ENCODE measurements at places on chromosomes 6 and 20.

DNA sequence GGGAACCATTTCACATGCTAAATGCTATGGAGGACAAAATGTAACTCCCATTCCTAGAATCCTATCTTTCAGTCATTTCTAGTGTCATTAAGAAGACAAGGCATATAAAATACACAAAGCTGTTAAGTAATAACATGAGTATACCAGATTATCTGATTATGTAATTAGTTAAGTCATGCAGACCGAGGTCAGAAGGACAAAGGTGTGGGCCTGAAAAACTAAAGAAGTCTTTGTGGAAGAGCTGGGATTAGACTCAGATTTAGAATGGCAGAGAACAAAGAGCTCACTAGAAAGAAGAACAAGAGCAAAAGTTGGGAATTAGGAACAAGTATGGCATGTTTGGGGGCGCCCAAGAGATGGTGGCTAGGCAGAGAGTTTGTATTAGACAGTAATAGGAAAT lies 37.0 kb downstream of the EFHC1 start:
- DNase-seq: no peak

DNA sequence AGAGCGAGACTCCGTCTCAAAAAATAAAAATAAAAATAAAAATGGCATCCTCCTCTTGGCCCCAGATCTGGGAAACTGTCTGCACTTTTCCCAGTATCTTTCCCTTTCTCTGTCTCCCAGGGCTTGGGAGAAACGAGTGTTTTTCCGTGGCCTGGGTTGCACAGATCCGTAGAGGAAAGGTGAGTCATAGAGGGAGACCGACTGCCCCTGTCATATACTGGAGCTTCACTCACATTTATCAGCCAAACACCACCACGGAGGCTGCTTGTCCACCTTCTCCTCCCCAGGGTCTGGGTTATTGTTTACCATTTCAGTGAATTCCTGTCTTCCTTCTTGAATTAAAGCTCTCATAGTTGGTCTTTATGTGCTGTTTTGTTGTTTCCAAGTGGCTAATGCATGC lies 31.9 kb upstream of the EIF2S2 start:
- no peak for DNase-seq

DNA sequence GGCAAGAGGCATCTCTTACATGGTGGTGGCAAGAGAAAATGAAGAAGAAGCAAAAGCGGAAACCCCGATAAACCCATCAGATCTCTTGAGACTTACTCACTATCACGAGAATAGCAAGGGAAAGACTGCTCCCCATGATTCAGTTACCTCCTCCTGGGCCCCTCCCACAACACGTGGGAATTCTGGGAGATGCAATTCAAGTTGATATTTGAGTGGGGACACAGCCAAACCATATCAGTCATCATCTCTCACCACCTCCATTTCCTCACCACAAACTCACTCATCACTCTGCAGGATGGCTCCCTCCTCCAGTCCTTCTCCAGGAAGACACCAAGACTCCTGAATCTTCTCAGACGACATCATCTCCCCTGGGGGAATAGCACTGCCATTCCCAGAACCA lies 25.8 kb upstream of the SLC16A10 start:
- no peak for DNase-seq

DNA sequence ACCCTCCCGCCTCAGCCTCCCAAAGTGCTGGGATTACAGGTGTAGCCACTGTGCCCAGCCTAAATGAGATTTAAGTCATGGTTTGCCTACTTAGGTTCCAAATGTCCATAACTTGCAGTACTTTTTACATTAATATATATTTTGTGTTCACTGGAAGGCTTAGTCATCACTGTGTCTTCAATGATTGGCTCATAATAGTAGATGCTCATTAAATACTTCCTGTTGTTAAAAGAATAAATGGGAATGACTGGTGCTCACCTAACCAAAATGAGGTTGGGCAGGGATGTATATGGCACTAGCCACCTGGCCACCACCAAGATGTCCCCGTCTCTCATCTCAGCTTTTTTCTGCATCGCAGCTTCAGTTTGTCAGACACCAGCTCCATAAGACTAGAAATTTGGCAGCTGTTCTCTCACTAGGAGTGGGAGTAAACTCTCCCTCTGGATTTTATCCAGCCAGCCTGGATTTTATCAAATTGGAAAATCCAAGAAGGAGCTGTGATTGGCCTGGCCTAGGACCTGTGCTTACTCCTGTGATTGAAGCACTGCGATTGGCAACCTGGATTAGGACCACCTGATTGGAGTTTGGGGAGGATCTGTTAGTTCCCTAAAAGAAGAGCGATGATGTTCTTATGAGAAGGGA lies 1.1 kb upstream of the GLO1 start:
- DNase-seq: no peak

- no peak for DNase-seq
Observed at GRCh38 chr20:2739042-2739398, 46.4 kb downstream of the EBF4 start.

DNA sequence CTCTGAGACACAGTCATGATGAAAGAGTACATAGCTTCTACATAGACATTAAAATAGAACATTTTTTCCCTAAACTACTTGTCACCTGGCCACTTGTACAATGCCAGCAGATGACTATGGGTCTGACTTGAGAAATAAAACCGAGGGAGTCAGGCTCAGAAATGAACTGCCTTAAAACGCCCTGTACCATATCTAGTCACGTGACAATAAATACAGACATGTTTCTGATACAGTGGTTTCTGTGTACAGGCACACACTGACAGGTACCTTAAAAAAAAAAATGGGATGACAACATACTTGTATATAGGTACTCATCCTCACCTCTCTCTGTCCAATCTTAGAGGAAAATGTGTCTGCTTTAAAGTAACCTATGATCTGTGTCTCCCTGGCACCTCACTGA lies 144.1 kb downstream of the SH3BGRL2 start:
- no peak for DNase-seq

DNA sequence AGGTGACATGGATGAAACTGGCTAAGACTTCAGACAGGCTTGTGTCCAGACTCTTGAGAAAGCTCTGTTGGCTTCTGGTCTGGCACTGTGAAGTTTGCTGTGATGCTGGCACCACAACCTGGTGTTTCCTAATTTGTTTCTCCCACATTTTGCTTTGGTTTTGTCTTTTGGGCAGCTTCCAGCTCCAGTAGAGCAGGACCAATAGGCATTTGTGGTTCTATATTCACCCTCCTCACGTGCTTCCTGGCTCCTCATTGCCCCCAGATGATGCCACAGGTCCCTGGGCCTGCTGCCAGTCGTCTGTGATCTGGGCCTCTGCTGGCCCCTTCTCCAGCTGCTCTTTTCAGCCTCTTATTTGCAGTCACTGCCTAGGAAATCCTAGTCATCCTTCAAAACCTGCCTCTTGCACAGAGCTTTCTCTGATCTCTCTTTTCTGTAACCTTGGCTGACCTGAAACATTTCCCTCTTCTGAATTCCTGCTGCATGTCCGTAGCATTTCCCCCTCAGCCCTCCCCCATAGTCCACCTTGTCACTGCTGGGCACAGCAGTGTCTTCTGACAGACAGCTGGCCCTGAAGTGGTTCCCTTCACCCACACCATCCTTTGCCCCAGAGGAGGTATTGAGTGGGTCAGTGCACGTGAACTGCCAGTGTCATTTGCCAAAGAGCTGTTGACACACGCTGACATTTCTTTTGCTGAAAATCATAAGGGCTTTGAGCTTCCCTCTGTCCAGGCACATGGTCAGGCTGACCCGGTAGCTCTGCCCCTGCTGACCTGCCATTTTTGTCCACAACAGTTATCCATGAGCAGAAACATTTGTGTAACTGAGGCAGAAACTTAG lies 63.0 kb downstream of the PTPN1 start:
- no peak for DNase-seq

GRCh38 chr20:54985091-54985490 lies 509.7 kb downstream of the DOK5 start:
- no peak for DNase-seq

DNA sequence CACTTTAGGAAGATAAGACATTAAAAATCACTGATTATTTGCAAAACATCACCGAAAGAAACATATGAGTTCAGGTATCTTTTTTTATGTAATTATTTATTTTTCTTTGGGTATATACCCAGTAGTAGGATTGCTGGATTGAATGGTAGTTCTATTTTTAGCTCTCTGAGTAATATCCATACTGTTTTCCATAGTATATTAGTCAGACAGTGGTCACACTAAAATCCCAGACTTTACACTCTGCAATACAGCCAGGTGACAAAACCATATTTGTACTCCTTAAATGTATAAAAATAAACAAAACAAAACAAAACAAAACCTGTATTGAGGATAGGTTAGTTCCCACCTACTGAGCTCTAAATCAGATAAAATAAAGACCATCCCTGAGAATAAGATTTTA lies 1024.3 kb upstream of the EYS start:
- DNase-seq: no peak

DNA sequence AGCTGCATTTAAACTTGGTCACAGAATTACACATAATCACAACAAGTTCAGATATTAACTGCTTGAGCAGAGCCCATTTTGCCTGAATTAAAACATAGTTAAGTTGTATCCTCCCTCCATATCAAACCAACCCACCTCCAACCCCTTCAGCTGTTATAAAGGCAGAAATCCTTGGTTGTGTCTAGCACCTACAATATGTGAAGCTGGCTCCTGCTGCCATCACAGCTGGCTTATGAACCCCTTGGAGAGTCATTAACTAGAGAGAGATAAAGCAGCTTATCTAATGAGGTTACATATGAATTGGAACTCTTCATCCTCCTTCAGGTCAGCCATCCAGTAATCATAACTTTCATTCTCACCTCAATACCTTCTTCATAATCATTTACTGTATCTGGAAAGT lies 101.8 kb downstream of the EPHA7 start:
- DNase-seq: no peak

GRCh38 chr6:1667805-1668175 lies 58.1 kb downstream of the FOXC1 start:
- DNase-seq: no peak

DNA sequence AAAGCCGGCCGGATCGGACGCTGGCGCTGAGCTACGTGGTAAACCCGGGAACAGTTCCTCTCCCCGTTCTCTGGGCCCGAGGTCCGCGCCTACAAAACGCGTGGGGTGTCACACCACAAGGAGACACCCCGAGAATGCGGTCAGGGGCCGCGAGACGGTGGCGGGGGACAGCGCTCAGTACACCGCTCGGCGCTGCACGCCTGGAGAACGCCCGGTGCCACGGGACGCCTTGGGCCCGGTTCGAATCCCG lies 670 bp downstream of the NCOA5 start:
- DNase-seq: peak; percentile 57

DNA sequence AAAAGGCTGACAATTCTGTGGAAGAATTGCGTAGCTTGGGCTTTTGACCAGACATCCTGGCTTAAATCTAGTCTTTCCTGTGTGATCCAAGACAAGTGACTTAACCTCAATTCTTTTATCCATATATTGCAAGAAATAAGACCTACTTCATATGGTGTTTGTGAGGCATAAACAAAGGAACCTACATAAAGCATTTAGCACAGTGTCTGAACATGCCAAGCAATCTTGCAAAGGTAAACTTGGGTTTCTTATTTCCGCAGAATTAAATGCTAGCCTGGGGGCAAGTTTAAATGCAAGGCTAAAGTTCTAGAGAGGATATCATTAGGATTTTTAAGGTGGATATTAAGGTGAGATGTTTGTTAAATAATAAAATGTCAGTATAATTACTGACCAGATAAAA lies 47.9 kb downstream of the HDDC2 start:
- no peak for DNase-seq

DNA sequence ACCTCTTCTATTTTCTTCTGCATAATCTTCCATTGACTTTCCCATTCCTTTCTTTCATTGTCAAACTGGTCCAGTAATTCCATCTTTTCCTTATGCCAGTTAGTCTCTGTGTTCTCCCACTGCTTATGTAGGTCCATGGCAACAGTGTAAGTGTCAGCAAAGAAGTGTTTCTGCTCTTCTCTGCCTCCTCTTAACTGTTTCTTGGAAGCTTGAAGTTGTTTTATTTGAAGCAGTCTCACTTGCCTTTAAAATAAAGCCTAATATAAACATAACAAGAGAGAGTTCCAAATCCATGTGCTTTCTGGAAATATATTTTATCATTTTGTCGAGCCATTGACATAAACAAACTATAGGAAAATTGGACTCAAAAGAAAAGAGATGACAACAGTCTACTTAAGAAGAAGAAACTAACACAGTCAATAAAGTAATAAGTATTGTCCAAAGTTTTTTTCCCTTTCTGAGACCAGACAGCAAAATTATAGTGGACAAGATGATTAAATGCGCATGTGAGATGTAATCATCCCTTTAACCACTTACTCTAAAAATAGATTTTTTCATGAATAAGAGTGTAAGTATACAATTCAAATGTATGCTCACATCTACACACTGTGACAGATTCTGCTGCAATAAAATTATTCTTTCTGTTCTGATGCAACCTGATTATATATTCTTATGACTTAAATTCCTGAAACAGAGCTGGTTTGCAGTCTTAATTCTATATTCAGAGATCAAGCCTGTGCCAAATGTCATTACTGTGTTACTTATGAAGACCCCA lies 5.2 kb downstream of the KIAA0408 start:
- no peak for DNase-seq

DNA sequence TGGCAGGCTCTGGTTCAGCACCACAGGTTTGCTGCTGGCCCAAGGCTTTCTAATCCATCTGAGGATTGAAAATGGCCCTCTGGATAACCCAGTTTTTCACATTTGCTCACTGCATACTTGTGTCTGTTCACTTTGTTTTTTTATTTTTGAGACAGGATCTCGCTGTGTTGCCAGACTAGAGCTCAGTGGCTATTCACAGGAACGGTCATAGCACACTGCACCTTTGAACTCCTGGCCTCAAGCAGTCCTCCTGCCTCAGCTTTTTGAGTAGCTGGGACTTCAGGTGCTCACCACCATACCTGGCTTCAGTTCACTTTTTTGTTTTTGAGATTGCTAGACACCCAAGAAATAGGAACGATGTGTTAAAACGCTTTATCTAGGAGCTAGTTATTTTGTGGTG lies 57.9 kb downstream of the ITCH start:
- DNase-seq: no peak

DNA sequence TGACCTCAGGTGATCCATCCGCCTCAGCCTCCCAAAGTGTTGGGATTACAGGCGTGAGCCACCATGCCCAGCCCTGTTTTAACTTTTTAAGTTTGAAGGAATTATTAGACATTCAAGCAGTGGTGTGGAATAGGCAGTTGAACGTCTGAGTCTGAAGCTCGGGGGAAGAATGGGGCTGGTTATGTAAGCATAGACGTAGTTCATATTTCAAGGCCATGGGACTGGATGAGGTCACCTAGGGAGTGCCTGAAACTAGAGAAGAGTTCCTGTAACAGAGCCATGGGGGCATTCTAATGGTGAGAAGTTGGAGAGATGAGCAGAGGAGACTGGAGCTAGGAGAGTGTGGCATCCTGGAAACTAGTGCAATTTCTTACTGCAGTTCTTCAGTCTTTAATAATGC lies 6.4 kb downstream of the CDKAL1 start:
- DNase-seq: no peak

GRCh38 chr6:166611631-166612030 lies 15.4 kb downstream of the RPS6KA2 start:
- DNase-seq: no peak

- DNase-seq: no peak
Observed at GRCh38 chr6:157999168-158000051, 17.7 kb downstream of the SYNJ2 start.

All from stimulated activated CD4-positive, alpha-beta T cell treated with anti-CD3 and anti-CD28 coated beads, TNF-alpha, amount 100 ng/mL, for 48 hours (primary cell).